NCI-H2107 (cell line): ENCODE measurements at places on chromosomes 3 and 15.
A peak's percentile ranks its signal among the peaks of the same experiment; 100 is the strongest.

DNA sequence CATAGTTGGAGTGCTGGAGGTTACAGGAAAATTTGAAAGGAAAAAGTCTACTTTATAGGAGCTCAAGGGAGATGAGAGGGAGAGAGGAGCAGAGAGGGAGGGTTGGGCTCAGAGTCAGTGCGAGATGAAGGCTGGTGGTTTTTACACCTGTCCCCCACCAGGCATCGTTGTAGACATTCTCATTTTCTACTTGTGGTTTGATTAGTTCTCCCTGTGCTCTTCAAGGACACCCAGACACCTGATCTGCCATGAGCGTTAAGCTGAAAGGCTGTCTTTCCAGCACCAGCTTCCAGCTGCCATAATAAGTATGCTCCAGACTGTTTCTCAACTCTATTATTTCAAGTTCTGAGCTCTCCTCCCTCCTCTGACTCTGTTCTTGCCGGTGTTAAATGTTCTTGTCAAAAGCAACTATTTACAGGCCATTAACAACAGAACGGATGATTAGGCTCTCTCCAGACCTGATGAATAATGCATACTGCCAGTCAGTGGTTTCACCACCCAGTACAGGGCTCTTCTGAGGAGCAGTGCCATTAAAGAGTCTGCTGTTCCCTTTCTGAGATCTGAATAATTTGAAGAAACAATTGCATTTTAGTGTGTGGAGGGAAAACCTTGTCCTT is 514.6 kb upstream of the MCTP2 start:
- no peak for DNase-seq

DNA sequence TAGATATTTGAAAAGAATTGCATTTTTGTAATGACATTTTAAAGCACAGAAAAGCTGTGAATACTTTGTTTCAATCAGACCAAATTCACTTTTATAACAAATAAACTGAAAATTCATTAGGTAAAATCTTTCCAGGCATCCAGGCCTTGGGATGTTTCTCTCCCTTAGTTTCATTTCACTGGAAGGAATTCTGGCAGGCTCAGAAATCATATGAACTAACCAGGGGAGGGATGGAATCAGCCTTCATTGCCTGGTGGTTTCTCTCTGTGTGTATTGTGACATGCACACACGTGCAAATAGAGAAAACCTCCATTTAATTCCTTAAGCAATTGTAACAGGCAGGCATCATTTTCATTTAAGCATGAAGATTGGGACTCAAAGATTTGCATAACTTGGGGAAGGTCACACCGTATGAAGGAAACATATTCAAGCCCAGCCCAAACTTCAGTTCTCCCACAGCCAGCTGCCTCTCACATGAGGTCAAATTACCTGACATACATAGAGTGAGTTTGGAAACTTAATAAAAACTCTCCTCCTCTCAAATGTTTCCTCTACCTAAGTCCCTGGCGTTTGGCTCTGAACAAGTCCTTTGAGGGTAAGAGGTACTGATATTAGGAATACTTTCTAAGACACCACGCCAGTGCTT is 376.1 kb upstream of the MCTP2 start:
- no peak for DNase-seq

DNA sequence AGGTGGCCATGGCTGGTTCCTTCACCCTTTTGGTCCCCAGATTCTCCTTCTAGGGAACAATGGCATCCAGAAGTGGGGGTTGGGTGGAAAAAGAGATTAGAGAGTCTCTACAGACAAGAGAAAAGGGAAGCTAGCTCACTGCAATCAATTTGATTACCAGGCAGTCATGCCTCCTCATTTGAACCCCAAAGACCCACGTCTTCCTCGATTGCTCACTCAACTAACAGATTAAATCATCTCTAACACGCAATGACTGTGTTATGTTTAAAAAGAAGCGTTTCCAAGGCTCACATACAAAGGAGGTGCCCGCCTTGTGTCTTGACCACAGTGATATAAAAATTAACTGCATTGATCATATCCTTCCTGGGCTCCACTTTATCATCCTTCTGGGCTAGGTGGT is 57.6 kb downstream of the BHLHE40 start:
- no peak for DNase-seq

GRCh38 chr3:67416703-67417102 is 237.7 kb downstream of the SUCLG2 start:
- no peak for DNase-seq

- no peak for DNase-seq
Measured at GRCh38 chr3:129346695-129347457, 68.2 kb downstream of the HMCES start.

GRCh38 chr3:35785234-35785888 is 146.0 kb downstream of the ARPP21 start:
- DNase-seq = no peak

DNA sequence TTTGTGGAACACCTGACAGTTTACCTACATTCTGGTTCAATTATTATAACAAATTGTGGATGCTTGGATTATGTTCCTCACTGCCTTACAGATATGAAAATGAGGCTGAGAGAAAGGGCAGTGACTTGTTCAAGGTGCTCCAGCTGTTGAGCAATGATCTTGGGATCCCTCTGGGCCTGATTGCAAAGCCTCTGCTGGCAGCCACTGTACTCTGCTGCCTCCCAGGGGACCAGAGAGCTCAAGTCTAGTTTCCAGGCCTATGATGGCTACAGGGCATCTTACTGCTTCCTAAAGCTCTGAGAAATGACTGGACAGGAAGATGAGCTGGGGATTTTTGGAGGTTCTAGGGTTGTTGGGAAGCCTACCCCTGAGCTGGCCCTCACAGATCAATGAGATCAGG is 2.3 kb upstream of the SHC4 start:
- DNase-seq = no peak

- no peak for DNase-seq
Measured at GRCh38 chr15:73897441-73898261, 24.3 kb downstream of the TBC1D21 start.

DNA sequence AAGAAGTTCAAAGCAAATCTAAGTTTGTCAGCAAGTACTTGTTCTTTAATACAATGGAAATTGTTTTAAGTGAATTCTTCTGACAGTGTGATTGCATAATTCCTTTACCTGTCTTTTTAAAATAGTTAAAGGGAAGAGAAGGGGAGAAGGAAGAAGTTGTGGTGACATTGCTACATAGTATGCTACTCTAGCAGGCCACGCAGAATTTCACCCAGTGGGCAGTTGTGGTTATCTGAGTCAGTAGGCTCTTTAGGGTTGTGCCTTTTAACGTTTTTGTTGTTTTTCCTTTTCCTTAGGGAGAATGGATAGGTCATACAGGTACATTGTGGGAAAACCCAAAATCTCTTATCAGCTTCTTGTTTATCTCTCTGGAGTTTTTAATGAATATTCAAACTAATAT is 40.4 kb downstream of the KIF15 start:
- DNase-seq = no peak

DNA sequence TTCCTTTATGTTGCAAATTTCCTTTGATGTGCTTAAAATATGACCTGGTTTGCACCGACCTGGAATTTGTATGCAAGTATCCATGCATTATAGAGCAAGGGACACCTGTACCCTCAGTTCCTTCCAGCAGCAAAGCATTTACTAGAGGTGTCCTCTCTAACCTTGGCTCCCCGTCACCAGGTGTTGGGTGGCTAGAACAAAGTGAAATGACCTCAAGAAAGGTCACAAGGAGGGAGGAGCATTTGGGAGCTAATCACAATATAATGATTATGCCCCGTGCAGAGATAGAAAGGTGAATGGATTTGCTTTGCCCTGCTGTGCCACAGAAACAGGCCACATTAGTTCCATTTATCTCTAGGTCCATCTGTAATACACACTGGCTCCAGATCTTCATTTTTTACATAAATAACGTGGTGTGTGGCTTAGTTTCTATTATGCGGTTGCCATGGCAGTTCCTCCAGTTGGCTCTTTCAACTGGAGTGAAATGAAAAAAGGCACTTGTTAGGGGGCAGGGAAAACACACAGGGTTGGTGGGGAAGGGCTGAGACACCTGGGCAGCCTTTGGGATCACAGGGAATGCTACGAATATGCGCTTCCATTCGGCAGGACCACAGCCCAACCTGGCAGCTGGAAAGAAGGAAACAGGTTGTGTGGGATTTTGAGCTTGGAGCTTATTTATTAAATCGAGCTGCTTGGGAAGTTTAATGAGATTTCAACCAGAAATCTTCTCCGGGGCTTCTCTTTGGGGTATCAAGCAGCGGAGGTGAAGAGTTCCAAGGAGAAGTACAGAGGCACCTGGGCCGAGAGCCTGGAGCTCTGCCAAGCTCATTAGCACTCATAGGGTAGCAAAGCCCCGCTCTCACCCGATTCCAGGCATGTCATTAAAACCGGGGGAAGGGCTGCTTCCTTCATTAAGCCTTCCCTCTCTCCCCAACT is 233.5 kb upstream of the ST8SIA2 start:
- no peak for DNase-seq

GRCh38 chr15:56156877-56157276 is 86.8 kb downstream of the RFX7 start:
- no peak for DNase-seq

- DNase-seq = no peak
Measured at GRCh38 chr3:23136054-23136453, 67.1 kb upstream of the UBE2E2 start.

GRCh38 chr3:182983876-182984275 is 3.5 kb upstream of the DCUN1D1 start:
- DNase-seq = no peak

DNA sequence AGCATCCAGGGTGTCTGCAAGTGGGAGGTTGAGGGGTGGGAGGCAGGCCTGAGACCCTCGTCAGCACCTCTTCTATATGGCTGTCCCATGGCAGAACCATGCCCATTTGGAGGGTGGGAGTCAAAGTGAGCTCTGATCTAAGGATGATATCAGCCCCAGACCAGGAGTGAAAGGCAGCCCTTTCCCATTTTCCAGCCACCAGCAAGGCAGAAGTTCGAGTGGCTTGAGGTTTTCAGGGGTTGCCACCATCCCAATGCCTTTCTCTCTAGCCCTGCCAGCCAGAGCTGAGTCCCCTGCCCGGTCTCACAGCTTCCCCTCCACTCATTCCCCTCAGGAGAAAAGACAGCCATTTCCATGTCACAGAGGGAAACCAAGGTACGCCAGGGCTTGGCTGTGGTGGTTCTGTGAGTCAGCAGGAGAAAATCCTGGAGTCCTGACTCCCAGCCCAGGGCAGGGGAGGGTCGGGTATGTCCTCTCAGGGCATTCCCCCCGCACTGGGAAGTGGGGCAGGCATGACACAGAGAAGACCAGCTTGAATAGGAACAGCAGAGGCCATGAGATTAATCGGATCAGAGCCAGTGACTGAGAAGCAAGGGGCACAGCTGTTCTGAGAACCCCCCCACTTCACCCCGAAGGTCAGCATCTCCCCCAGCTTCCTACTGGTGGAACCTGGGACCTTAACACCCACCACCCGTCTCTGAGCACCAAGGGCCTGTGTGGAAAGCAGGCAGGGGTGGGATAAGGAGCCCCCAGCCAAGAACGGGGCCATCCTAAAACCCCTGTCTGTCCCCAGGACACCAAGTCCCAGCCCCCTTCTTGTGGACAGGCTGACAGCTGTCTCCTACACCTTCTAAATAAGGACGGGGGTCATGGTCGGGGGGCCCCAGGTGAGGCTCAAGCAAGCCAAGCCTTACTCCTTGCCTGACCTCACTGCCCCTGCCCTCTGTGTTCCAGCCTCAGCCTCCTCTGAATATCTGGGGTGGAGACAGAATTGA is 965 bp upstream of the SLC38A3 start:
- no peak for DNase-seq

GRCh38 chr3:179438841-179439240 is 12.4 kb downstream of the GNB4 start:
- no peak for DNase-seq

GRCh38 chr3:130839813-130840212 is 54.1 kb upstream of the ATP2C1 start:
- DNase-seq = peak; percentile 92

GRCh38 chr15:83356501-83357399 is 72.3 kb upstream of the BNC1 start:
- DNase-seq = no peak

DNA sequence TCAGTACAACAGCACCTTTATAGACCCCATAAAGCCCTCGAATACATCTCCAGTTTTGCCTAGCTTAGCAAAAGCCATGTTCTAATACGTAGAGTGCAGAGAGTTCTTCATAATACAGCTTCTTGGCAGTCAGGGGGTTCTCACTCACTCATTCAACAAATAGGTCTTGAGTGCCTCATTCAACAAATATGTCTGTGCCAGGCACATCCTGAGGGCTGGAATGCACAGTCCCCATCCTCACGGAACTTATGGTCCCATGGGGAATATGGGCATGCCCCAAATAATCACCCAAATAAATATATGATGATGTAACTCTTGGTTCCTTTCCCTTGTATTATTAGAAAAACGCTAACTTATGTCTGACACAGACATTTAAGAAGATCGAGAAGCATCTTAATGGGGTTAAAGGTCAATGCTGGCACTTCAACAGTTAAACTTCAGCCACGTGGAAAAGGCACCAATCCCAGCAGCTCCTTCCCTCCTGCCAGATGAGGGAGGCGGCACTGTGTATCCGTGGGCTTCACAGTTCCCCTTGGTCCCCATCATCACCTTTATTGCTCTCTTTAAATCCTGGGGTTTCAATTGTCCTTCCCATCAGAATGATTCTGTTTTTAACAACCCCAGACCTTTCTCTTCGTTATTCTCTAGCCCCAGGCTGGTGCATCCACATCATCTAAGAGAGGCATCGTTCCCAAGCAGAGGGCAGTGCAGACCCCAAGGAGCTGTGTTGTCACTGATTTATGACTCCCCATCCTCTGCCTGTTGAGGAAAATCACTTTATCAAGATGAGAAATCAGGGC is 18.9 kb upstream of the SEMA5B start:
- DNase-seq = no peak

GRCh38 chr15:47395076-47395475 is 322.2 kb upstream of the SEMA6D start:
- no peak for DNase-seq

GRCh38 chr15:64845183-64845611 is 3.5 kb downstream of the PLEKHO2 start:
- DNase-seq = no peak

- DNase-seq = no peak
Measured at GRCh38 chr15:101371081-101371480, 76.0 kb upstream of the SNRPA1 start.

DNA sequence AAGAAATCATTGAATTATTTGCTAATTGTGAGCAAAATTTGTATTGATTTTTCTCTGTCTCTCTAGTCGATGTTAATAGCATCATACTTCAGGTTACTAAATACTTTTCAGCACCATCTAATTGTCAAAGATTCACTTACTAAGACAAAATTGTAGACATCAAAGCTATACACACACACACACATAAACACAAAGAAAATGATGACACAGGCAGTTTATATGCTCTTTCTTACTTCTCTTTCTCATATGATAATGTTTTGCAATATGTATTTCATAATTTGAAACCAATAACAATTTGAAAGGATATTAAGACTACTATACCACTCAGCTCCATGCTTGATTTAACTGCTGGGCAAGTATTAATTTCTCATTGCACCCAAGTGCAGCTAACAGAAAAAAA is 406.2 kb downstream of the ROBO2 start:
- DNase-seq = no peak

GRCh38 chr3:51722362-51722761 is 15.5 kb downstream of the GRM2 start:
- no peak for DNase-seq

- DNase-seq = no peak
Measured at GRCh38 chr15:38696109-38696727, 131.6 kb upstream of the RASGRP1 start.
